ENCODE measurements at places on chromosomes 13 and 19.

GRCh38 chr19:16303755-16304154 is 20.9 kb upstream of the KLF2 start:
- DNase-seq = no peak

DNA sequence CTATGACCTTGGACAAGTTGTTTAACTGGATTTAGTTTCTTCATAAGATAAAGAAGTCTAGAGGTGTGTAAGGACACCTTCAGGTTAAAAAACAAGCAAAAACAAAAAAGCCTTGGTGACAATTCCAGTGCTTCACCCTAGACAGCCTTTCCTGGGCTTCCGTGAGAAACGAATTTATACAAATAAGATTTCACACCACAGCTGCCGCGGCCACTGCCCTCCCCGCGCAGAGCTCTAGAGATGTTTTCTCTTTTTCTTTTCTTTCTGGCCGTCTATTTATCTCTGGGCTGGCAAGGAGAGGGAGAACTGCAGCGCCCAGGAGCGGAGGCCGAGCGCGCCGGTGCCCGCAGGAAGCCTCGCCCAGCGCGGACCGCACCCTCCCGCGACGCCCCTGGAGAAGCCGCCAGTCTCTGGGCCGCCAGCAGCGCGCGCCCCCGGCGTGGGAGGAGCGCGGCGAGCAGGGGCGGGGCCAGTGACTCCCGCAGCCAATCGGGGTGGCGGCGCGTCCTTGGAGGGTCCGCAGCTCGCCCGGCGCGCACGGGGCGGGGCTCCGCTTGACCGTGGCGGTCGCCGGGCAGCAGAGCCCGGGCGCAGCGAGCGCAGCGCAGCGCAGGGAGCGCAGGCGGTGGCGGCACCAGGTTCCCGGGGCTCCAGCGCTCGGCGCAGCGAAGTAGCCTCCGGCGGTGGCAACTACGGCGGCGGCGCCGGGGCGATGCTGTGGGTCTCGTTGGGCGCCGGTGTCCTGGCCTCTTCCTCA is 107.0 kb downstream of the RXFP2 start:
- peak; percentile 46 for DNase-seq

GRCh38 chr19:4061178-4061682 is 5.5 kb downstream of the ZBTB7A start:
- no peak for DNase-seq

DNA sequence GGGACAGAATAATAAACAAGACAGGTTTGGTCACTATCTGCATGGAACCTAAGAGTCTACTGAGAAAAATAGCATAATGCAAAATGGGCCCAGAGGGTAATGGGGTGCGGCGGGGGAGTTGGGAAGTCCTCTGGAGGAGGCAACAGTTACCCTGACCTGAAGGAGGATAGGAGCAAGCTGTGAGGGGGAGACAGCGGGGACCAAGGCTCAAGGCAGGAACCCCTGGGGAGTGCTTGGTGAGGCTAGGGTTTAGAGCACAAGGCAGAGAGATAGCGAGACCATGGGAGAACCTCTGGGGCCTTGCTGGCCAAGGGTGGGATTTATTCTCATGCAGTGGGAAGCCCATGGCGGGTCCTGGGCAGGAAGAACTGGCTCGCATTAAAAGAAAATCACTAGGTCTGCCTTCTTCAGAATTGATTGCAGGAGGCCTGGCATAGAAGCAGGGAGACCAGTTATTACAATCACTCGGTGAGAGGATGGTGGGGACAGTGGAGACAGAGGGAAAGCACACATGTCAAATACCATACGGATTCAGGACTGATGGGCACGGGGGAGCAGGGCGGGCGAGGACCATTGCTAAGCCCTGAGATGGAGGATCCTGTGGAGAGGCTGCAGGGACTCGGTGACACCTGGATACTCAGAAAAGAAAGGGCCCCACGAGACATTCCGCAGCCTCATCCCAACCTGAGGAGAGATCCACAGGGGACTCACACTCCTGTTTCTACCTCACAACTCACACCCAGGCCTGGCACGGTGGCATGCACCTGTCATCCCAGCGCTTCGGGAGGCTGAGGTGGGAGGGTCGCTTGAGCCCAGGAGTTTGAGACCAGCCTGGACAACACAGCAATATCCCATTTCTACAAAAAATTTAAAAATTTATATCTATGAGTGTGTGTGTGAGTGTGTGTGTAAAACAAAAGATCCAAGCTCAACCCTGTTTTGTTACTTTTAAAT is 110.4 kb downstream of the URI1 start:
- DNase-seq = no peak

DNA sequence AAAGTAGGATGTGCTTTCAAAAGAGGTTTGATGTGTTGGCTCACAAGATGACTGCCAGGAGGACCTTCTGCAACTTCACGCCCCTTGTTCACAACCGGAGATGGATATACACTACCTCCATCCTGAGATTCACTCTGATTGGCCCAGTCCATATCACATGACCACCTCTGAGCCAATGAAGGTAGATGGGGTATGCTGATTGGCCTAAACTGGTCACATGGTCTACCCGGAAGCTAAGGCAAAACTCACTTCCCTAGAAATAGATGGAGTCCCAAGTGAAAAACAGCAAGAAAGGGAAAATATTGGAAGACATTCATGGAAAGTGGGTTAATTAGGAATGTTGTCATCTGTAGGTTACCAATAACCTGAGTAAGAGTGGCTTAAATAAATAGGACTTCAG is 119.7 kb upstream of the MRI1 start:
- no peak for DNase-seq

GRCh38 chr13:23578411-23579071 is 8.3 kb downstream of the TNFRSF19 start:
- peak; percentile 50 for DNase-seq

- DNase-seq = no peak
These were observed 127.4 kb downstream of the SLITRK5 start for GRCh38 chr13:87798536-87798935.

DNA sequence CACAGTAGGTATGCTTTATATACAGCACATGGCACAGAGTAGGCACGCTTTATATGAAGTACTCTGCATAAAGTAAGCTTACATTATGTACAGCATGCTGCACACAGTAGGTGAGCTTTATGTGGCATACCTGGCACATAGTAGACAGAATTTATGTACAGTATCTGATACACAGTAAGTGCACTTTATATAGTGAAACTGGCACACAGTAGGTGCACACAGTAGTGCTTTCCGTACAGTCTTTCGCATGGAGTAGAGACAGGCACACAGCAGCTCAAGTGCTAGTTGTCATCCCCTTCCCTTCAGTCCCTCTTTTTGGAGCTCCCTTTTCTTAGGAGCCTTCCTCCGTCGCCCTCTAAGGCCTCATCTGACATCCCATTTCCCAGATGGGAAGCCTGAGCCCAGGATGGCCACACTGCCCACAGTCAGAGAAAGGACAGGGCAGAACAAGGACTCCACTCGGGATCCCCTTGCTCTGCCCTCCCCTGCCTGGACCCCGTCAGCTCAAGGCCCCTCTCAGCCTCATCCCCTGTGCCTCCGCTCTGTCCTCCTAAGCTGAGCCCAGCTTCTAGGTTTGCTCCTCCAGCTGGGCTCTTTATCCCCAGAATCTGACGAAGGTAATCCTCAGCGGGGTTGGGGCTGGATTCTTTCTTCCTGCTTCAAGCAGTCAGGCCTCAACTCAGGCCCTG is 852 bp upstream of the CYP4F12 start:
- DNase-seq = no peak

- no peak for DNase-seq
These were observed 17.6 kb upstream of the KLK4 start for GRCh38 chr19:50928831-50929230.

GRCh38 chr19:50537769-50538230 is 24.1 kb upstream of the ASPDH start:
- DNase-seq = peak; percentile 51

- DNase-seq = no peak
These were observed 32.7 kb downstream of the FAM187B start for GRCh38 chr19:35195830-35196229.

GRCh38 chr19:54434873-54435214 is 14.2 kb upstream of the LENG8 start:
- DNase-seq = no peak

DNA sequence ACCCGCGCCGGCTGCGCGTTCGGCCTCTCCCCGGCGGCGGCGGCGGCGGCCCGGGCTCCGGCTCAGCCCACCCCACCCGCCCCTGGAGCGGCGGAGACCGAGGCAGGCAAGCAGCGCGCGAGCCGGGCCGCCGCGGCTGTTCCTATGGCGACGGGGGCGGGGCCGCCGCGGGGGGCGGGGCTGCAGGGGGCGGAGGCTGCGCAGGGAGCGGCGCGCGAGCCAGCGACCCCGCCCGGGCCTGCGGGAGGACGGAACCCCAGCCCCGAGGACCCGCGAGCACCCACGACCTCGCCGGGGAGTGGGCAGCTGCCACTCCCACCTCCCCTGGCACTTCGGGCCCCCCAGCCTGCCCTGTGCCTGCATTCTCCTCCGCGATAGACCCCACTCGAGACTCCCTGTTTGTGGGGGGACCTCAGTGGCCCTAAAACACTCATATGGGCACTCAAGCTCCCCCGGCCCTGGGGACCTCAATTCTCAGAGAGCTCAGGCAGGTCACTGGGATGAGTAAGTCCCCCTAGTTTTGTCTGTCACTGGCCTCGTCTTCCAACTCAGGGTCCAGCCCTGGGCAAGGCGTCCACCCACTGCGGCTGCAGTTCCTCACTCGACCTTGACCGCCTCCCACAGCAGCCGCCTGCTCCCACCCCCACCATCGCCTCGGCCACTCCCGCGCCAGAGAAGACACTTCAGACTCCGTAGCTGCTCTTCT is at the start of gene CTXN1:
Gene CTXN1 (minus strand): TSS at position 115 of the 706 bp plus-strand sequence. CDS start 597 bp downstream, outside the sequence.
- peak; percentile 83 for DNase-seq

- DNase-seq = no peak
These were observed 426.6 kb downstream of the NDFIP2 start for GRCh38 chr13:79907527-79907926.

GRCh38 chr19:10603873-10604459 is 16.9 kb upstream of the AP1M2 start:
- DNase-seq = no peak

DNA sequence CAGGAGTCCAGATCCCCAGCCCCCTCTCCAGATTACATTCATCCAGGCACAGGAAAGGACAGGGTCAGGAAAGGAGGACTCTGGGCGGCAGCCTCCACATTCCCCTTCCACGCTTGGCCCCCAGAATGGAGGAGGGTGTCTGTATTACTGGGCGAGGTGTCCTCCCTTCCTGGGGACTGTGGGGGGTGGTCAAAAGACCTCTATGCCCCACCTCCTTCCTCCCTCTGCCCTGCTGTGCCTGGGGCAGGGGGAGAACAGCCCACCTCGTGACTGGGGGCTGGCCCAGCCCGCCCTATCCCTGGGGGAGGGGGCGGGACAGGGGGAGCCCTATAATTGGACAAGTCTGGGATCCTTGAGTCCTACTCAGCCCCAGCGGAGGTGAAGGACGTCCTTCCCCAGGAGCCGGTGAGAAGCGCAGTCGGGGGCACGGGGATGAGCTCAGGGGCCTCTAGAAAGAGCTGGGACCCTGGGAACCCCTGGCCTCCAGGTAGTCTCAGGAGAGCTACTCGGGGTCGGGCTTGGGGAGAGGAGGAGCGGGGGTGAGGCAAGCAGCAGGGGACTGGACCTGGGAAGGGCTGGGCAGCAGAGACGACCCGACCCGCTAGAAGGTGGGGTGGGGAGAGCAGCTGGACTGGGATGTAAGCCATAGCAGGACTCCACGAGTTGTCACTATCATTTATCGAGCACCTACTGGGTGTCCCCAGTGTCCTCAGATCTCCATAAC is at the start of gene APOE:
Gene APOE (plus strand): TSS at position 360 of the 724 bp plus-strand sequence. CDS start 829 bp downstream, outside the sequence.
- no peak for DNase-seq

GRCh38 chr13:41488124-41488523 is 30.8 kb downstream of the RGCC start:
- DNase-seq = no peak
